ENCODE measurements at places on chromosomes 6 and 20. TPM values are rescaled to one million over a fixed set of nuclear protein-coding genes. Genes with fewer than 3 reads are reported as not detected.

Gene MCCD1
- not detected for total RNA-seq

Gene BEND3
- 5.5 TPM for total RNA-seq

Gene EFCAB8
- not detected for total RNA-seq

Gene GTSF1L
- not detected for total RNA-seq

Gene SFTA2
- total RNA-seq: not detected

Gene SMOC2
- total RNA-seq: 1.1 TPM

Gene EPHA7
- total RNA-seq: not detected

Gene CD109
- total RNA-seq: 95.9 TPM

Gene MMP24OS
- total RNA-seq: 4.6 TPM

Gene DHX16
- 35.0 TPM for total RNA-seq

Gene TINAG
- 2.9 TPM for total RNA-seq

Gene TFAP2A
- total RNA-seq: 11.9 TPM
